Right renal pelvis (tissue), 4 donors: ENCODE measurements at places on chromosomes 1 and 21. TPM values are rescaled to one million over a fixed set of nuclear protein-coding genes. Genes with fewer than 3 reads are reported as not detected.

The ZNF593OS gene
- 1.3 TPM for polyA plus RNA-seq

The PLCH2 gene
- polyA plus RNA-seq, result 1.7 TPM

DNA sequence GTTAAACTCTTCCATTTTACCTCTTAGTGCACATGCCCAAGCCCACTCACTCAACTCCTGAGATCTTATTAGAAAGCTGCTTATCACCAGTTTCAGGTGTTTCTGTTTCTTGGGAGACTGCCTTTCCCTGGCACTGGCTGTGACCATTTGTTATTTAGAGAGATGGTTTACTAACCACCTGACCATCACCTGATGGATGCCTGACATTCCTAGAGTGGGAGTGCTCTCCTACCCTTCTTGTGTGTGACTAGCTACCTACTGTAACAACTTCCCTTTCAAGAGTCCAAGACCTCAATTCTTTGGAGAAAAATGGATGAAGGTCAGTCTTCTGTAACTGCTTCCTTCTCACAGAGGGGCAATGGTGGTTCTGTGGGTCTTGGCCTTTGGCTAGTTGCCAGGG lies 755.2 kb upstream of the ADAMTS5 start:
- DNase-seq, result no peak

GRCh38 chr1:45723248-45723930 lies 27.1 kb downstream of the IPP start:
- DNase-seq, result no peak

DNA sequence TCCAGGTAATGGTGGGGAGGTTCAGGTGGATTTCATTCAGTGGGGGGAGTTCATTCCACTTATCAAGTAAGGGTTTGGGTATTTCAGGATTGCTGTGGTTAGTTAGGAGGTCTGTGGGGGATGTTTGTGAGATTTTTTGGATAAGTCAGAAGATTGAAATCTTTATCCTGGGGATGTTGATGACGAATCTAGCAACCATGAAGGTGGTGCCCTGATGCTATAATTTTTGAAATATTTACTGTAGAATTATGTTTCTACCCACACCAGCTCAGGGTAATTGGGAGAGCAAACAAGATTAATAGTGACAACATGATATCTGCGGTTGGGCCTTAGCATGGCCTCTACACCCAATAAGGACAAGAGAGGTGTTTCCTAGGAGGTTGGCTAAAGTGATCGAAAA lies 28.3 kb downstream of the SUCO start:
- no peak for DNase-seq
